Frontal cortex (tissue), 4 donors: ENCODE measurements at places on chromosomes 7 and 10. TPM values are rescaled to one million over a fixed set of nuclear protein-coding genes. Genes with fewer than 3 reads are reported as not detected.

The AKR1D1 gene
- total RNA-seq: not detected

The ITPRID1 gene
- total RNA-seq: 1.2 TPM

The PLOD3 gene
- 8.2 TPM for total RNA-seq

The GNAI1 gene
- total RNA-seq: 152 TPM

The CDHR1 gene
- 1.6 TPM for total RNA-seq

The NPSR1 gene
- not detected for total RNA-seq

The TMEM176B gene
- total RNA-seq: 2.4 TPM

The BICC1 gene
- total RNA-seq: 4.5 TPM

The ZNF467 gene
- 1.6 TPM for total RNA-seq
